ENCODE measurements at places on chromosomes 12 and 14.

- no peak for DNase-seq
Observed at GRCh38 chr14:103198131-103199105, 75.2 kb downstream of the TNFAIP2 start.

- DNase-seq: peak; percentile 39
Observed at GRCh38 chr12:64611341-64612284, 1.3 kb downstream of the RASSF3 start.

- no peak for DNase-seq
Observed at GRCh38 chr14:22865424-22866405, 5.8 kb upstream of the LRP10 start.

DNA sequence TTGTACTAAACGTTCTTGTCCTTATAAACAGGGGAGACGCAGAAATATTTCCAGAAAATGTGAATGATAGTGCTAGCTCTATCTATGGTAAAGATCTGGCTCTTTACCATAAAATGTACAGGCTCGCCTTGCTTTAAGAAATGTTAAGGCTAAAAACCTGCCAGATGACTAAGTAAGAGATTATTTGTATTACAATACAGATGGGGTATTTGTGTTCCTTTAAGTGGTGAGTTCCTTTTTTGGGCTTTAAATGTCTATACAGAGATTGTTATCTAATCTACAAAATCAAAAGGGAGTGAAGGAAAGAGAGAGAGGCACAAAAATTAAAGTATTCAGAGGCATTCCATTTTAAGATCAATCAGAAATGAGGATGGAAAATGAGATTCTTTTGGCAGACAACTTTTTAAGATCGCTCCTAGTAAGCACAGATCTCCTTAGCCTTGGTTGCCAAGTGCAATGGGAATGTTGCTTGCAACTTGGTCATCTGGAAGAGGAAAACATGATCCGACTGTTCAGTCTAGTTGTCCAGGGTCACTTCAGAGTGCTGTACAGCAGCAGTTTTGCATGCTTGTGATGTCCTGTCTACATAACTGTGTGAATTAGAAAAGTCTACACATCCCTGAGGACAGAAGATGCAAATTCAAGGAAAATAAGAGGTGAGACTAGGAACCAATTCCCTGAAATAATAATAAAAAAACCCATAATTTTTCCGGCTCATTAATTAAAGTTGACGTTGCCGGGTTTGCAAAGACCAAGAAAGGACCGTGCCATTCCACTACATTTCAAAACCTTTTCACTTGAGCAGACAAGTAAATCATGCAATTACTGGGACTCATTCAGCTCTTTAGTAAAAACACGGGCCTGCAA lies 380.8 kb downstream of the EGLN3 start:
- no peak for DNase-seq

DNA sequence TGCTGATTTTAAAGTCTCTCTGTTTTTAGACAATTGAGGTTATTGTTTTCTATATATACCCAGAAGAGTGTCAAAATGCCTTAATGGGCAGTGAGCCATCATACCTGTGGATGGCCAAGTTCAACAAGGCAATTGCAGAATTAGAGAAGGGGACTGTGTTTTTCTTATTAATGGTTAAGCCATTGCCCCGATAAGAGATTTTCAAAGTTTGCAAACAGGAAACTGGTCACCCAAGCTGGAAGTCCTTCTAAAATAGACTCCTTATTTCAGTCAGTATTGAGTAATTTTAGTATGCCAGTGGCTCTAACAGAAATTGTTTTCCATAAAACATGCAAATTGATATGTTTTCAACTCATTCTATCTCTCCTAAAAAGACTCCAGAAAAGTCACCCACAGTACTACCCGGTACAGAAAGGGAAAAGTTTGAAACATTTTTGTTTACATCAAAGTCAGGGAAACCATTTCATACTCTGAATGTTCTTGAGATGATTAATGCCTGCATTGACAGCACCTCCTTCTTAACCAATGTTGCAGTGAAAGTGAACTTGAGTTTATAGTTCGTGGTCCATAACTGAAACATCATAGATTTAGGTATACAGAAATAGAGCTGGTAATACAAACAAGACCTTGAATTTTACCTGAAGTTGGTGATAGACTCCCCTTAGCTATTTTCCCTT lies 191.1 kb downstream of the TMX1 start:
- DNase-seq: no peak

DNA sequence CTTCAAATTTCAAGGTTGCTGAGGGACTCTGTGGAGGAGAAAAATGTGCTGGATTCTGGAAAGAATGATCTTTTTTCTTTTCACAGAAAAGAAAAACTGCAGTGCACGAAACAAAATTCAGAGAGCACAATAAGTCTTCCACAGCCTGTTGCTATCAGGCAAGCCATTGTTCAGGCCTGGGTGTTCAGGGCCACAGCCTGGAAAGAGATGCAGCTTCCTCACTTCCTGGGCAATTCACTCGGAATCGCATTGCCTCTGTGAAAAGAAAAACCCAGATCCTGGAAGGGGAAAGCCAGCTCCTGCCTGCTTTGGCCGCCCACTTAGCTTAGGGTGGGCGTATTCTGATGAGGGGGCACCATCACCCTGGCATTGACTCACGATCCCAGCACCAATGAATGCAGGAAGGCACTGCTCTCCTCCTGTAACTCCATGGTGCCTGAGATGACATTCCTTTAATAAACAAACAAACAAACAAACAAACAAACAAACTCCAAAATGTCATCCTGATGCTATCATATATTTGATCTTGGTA lies 863.9 kb downstream of the BCL11B start:
- DNase-seq: no peak

Data from stimulated activated naive CD8-positive, alpha-beta T cell treated with anti-CD3 and anti-CD28 coated beads, Interleukin-15, amount 100 ng/mL, for 72 hours (primary cell).